Right hindlimb (tissue), 1 donor: ENCODE measurements at places on chromosomes 2 and 18.

DNA sequence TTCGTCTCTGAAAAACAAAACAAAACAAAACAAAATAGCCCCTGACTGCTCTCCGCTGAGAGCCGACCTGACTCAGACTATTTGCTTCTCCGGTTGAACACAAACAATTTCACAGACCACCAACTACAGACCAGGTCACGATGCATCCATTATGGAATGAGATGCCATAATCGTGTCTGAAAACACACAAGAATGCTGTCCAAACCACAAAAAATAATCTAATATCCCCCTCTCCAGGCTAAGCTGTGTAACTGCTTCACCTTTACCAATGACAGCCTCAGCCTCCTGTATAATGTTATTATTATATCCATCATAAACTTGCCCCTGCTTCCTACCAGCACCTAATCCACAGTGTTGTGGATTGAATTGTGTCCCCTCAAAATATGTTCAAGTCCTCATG, 114.7 kb downstream of the DNAH6 start:
- DNase-seq, result no peak

- no peak for DNase-seq
Observed at GRCh38 chr2:8314063-8314462, 367.8 kb upstream of the ID2 start.

- no peak for DNase-seq
Observed at GRCh38 chr2:143694335-143694734, 565.1 kb downstream of the ARHGAP15 start.

DNA sequence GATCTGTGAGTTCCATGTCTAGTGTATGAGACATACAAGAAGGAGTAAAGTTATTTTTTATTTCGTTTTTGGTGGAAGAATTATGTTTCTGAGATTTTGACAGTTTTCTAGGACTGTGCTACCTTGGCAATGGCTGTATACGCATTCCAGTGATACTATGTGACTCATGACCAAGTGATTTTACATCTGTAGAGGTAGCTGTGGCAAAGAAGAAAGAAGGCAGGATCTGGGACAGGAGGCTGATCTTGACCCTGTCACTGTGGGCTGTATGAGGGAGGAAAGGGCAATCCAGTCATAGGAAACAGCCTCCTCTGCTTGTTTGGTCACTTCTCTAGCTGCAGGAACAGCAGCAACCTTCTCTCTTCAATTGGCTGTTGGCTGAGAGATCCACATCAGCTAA, 44.0 kb upstream of the PDCL3 start:
- DNase-seq, result no peak

DNA sequence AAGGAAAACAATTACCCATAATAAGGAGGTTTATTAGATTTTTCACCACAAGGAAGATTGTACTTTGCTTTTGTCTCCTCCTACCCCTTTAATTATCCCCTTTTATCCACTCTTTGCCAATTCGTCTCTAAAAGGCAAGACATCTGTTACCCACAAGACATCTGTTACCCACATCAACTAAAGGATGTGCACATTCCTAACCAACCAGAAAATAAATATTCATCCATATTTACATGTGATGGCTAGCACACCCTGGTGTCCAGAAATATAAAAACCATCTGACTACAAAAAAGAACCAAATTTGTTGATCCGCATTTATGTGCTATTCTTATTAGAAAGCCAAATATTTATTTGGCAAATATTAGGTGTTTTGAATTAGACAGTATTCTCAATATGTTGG, 35.7 kb downstream of the ACVR1C start:
- no peak for DNase-seq

GRCh38 chr2:74593826-74594772, 39.6 kb downstream of the DOK1 start:
- no peak for DNase-seq
